CD4-positive, alpha-beta T cell treated with Interleukin-15 for 4 hours (primary cell): ENCODE measurements at places on chromosomes 12 and 14.
A peak's percentile ranks its signal among the peaks of the same experiment; 100 is the strongest.

DNA sequence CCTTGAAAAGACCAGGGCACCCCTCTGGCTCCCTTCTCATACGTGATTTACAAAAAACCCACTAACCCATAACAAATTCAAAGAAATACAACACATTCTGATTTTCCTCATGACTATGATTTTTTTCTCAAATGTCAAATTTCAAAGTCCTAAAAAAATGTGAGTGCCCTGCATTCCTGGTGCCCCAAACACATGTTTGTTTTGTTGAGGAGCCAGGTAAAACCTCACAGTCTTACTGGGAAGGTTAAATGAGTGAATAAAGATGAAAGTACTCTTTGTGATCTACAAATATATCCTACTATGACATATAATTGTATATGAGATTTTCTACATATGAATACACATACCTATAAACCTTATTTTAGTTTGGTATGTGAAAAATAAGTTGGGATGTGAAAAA is 30.7 kb downstream of the TPH2 start:
- no peak for DNase-seq

DNA sequence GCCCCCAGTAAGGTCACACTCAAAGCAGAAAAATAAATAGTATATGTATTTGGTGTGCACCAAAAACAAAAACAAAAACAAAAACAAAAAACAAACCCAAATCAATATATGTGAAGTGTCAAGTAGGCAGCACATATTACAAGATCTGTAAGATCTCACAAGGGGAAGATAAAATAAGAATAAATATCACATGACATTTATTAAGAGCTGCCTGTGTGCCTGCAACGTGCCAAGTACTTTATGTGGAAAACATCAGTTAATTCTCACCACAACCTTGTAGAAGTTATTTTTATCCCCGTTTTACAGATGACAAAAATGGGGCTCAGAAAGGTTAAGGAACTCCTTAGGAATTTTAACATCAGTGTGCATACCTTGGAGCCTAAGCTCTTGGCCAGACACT is 26.6 kb downstream of the TRIM9 start:
- no peak for DNase-seq

DNA sequence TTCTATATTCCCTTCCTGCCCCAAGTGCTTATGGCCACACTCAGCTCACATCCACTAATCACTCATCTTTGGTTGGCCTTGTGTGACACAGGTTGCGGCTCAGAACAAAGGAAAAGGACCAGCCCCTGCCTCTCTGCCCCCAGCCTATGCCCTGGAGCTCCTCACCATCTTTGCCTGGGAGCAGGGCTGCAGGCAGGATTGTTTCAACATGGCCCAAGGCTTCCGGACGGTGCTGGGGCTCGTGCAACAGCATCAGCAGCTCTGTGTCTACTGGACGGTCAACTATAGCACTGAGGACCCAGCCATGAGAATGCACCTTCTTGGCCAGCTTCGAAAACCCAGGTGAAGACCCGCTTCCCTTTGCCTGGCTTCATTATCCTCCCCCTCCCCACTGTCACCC is 15.8 kb upstream of the OAS2 start:
- DNase-seq, result no peak

DNA sequence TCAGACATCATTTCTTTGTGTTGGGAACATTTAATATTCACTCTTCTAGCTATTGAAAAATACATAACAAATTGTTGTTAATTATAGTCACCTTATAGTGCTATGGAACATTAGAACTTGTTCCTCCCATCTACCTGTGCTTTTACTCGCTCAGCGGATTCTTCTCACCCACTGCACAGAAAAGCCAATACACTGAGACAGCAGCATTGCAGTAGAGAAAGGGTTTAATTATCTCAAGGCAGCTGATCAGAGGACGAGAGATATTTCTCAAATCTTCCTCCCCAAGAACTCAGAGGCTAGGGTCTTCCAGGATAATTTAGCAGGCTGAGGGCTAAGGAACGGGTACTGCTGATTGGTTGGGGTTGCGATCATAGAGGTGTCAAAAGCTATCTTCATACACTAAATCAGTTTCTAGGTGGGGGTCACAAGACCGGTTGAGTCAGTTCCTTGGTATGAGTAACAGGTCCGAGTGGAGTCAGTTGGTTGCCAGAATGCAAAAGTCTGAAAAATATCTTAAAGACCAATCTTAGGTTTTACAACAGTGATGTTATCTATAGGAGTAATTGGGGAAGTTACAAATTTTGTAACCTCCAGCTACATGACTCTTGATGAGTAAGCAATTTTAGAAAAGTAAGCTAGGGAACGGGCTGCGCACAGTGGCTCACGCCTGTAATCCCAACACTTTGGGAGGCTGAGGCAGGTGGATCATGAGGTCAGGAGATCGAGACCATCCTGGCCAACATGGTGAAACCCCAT is 173.1 kb downstream of the FBXL14 start:
- DNase-seq, result no peak

- peak; percentile 48 for DNase-seq
Measured at GRCh38 chr12:47080725-47081502, 1.2 kb upstream of the AMIGO2 start.

GRCh38 chr12:16587514-16587913 is 18.4 kb downstream of the LMO3 start:
- DNase-seq, result no peak

- no peak for DNase-seq
Measured at GRCh38 chr12:91988086-91988923, 157.3 kb downstream of the BTG1 start.

GRCh38 chr14:100402631-100403030 is 79.5 kb downstream of the SLC25A47 start:
- DNase-seq, result no peak

GRCh38 chr12:53300187-53300586 is 692 bp downstream of the MYG1 start:
- no peak for DNase-seq

- DNase-seq, result no peak
Measured at GRCh38 chr12:119211884-119212283, 33.2 kb downstream of the HSPB8 start.

GRCh38 chr14:34857689-34858449 is 17.3 kb downstream of the BAZ1A start:
- peak; percentile 36 for DNase-seq

GRCh38 chr12:92199819-92200576 is 54.4 kb upstream of the BTG1 start:
- no peak for DNase-seq

DNA sequence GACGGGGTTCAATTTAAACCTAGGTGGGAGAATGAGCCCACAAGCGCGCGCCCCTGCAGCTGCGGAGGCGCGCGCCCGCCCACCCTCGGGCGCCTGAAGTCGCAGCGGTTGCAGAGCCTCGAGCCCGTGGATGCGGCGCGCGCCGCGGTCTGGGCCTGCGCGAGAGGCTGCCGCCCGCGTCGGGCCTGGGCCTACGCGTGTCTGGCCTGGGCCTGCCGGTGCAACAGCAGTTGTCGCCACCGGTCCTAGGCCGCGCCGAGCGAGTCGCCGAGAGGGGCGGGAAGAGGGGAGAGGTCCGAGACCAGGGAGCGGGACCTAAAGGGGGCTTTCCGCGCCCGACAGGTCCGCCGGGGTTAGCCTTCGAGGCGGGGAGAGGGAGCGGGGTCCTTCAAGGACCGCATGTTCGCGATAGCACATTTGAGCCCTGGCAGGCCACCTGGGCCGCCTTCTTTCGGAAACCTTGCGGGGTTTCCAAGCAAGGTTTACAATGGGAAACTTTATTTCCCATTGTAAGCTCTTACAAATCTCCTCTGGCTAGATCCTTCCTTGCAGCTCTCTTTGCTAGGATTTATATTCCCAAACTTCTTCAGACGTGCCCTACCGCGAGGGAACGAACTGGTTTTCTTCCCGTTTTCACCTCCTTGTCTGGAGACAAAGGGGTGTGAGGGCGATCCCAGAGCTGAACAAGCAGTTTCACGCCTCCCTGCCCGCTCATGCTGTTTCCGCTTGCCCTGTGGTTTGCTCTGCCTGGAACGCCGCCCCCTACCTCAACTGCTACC is 6.8 kb downstream of the SIX6 start:
- DNase-seq, result no peak

- DNase-seq, result no peak
Measured at GRCh38 chr12:56530390-56531055, 8.9 kb downstream of the RBMS2 start.

DNA sequence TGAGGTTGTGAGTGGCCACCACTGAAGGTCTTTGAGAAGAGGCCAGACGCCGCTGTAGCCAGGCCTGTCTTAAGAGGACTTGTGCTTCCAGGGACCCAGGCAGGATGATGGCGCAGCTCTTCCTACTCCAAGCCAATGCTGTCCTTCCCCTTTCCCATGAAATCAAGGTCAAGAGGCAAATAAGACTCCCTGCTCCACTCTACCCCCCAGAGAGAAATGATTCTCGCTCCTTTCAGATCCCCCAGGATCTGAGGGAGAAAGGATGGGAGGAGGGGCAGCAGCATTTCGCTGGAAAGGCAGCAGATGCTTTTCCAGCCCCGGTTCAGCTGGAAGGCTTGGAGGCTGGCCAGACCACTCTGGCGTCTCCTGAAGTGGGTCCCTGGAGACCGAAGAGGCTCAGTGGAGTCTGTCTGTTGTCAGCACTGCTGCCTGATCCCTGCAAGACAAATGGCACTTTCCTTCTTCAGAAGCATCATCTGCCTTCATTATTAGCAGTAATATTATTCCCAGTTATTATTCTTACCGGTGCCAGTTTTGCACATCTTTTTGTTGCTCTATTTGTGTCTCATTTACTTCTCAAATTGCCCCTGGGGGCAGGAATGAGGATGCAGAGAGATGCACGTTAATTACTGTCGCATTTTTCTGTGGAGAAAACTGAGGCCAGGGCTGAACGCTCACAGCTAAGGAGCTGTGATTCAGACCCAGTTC is 51.4 kb downstream of the C14orf132 start:
- no peak for DNase-seq

DNA sequence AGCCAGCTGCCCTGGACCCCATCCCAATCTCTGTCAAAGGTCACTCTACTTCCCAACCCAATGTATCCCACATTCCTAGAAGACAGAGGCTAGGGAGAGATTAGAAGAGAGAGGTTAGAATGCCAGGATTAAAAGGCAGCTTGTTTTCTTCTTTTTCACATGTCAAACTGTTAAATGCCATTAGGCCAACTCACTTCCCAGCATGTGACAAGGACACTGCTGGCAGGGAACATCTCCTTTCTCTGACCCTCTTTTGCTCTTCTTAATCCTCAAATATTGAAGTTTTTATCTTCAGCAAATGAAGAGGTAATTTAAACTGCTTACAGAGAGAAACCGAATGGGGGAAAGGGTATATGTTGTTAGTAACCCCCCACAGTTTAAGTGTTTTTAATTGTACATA is 89.1 kb downstream of the BBS10 start:
- DNase-seq, result no peak

GRCh38 chr12:112992541-112993398 is 14.5 kb downstream of the OAS2 start:
- DNase-seq, result peak; percentile 61

DNA sequence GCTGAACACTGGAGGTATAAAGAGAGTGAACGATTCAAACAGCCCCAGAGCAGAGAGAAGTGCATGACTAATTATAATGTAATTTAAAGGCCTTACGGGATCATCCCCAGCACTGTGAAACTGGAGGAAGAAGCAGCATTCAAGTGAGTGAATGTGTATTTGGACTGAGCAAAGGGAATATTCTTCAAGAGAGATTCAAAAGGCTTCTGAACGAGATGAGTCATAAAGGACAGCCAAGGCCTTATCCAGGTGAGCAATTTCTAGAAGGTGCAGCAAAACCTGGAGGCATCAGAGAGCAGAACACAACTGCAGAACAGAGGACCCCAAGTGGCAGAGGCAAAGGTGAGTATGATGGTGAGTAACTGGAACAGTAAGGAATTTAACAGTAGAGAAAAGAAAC is 127.2 kb downstream of the BCAT1 start:
- no peak for DNase-seq

- DNase-seq, result no peak
Measured at GRCh38 chr14:89748004-89748403, 206.5 kb downstream of the EFCAB11 start.

DNA sequence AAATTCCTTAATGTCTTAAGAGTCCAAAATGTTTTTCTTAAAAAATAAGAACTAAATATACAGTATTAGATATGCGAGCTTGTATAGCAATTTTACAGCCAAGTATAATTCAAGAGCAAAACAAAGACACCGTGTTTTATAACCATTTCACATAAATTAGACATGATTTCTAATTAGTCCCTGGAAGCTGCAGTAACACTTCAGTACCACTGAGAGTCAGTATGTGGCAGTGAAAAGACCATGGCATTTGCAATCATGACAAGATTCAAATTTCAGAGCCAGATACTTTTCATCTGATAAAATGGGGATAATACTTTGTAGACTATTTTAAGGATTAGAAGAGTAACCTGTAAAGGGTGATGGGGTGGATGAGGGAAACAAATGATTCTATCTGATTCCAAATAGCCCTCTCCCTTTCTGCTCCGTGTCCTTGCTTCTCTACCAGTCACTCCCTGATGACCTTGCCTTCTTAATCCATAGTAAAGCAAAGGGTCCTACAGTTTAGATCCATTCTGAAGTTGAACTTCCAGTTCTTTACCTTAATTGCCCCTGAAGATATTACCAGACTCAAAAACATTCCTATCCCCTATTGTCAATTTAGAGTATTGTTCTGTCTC is 145.4 kb upstream of the ABCD2 start:
- DNase-seq, result peak; percentile 6

- DNase-seq, result no peak
Measured at GRCh38 chr12:81263072-81263471, 185.2 kb downstream of the ACSS3 start.

GRCh38 chr12:67070307-67070600 is 198.9 kb upstream of the CAND1 start:
- DNase-seq, result no peak

DNA sequence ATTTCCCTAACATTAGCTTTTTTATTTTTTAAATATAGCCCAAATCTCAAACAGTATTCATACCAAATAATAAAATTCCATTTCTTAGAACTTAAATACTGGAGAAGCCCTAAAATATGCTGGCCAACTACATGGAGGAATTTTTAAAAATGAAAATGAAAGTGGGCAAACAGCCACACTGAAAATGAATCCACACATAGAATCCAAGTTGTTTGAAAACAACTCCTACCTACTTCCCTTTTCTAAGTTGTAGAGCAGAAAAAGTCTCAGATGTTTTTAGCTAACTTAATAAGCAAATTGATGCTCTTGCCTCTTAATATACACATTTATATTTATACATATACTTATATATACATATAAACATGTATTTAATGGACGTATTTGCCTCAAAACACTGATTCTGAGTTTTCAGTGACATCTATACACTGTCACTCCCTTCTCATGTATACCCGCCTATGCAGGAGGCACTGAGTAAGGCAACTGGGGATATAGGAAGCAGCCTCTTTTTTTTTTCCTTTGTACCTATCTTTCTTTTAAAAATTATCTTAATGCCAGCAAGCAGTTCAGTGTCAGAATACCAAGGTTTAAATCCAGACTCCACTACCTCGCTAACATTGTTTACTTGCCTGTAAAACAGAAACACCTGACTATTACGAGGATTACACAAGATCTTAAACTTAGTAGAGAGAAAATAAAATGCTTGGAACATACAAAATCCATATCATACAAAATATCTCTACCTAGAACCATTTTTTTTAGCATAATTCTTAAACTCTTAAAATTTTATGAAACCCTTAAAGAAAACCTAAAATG is 13.3 kb downstream of the DICER1 start:
- DNase-seq, result no peak
